Stimulated activated CD4-positive, alpha-beta T cell treated with anti-CD3 and anti-CD28 coated beads, Interleukin-12 subunit alpha, Interleukin-12 subunit beta, amount 100 ng/mL, for 24 hours (primary cell): ENCODE measurements at places on chromosomes 3 and 15.

GRCh38 chr15:30962079-30962478 is 29.3 kb downstream of the MTMR10 start:
- DNase-seq: no peak

DNA sequence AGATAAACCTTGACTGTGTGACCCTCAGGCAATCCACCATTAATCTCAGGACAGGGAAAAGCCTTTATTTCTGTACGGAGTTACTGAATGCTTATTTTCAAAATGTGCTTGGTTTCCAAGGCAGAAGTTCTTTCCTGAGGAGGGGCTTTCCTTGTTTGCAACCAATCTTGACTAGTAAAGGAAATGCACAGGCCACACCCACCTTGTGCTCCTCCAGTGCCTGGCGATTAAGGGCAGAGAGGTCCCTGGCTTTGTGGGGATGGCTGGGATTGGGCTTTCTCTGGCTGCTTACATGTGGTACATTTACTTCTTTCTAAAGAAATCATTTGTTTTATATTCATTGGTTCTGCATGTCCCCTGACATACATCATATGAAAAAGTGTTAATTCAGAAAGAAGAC is 47.8 kb downstream of the ZNF621 start:
- DNase-seq: no peak

DNA sequence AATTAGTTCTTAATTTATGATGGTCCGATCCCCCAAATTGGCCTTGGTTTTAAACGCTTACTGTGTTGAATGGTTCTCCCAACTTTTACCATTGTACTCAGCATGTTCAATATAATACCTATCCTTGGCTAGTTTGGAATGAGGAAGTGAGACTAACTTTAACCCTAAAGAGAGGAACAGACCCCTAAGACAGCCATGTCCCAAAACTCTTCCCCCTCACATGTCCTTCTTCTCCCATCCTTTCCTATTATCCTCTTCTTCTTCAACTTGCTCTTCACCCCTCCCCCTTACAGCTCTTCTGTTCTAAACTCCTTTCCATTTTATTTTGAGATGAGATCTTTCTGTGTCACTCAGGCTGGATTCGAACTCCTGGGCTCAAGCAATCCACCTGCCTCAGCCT is 116.5 kb downstream of the RBMS3 start:
- DNase-seq: no peak

DNA sequence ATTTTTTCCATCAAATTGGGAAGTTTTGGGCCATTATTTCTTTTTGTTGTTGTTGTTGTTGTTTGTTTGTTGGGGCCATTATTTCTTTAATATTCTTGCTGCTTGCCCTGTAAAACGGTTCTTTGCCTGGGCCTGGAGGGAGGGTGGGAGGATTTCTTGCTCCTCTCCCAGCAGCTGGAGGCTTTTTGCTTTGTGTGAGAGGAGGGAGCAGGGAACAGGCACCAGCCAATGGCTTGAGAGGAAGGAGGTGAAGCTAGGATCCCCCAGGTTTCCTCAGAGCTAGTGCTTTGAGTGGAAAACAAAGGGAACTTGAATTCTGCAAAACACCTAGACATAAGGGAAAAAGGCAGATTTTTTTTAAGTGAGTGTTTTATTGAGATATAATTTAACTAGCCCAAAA is 61.2 kb upstream of the DNAJC19 start:
- DNase-seq: no peak

GRCh38 chr3:145429546-145429945 is 731.4 kb downstream of the PLOD2 start:
- no peak for DNase-seq

- DNase-seq: no peak
Observed at GRCh38 chr3:49025005-49025792, 3.3 kb downstream of the NDUFAF3 start.

DNA sequence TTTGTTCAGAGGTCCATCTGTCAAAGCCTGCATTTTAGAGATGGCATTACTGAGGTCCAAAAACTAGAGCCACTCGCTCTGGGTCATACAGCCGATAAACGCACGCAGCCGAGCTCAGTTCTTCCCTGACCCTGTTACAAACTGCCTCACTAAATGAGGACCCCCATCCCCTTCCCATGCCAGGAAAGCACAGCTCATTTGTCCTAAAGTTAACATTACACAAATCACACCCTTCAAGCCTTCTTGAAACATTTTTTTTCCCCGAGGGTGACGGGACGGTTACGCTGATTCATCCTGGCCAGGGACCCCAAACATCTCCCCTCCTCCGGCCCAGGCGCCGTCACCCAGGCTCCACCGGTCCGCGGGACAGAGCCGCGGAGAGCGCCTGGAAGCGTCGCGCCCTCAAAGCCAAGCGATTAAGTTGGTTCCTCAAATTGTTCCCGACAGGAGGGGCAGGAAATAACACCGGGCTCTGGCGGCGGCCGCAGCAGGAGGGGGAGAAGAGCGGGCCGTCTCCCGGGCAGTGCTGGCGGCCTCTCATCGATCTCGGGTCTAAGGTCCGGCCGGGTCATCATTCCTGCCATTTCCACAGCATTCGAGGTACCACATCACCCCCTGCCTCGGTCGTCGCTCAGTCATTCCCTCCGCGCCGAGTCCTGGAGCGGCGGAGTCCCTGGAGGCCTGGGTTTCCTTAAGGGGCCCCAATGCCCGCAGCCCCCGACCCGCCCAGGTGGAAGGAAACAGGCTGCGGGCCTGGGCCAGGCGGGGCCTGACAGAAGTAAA is 619 bp upstream of the CMTM8 start:
- DNase-seq: no peak

- DNase-seq: peak; percentile 93
Observed at GRCh38 chr3:126703512-126704493, at the start of gene CHCHD6. TSS of gene CHCHD6 (plus strand) at chr3:126704240. CDS start at chr3:126704313, 73 bp downstream.

GRCh38 chr15:58243070-58243469 is 104.9 kb downstream of the AQP9 start:
- no peak for DNase-seq

GRCh38 chr3:71271596-71271995 is 311.9 kb downstream of the FOXP1 start:
- DNase-seq: no peak

DNA sequence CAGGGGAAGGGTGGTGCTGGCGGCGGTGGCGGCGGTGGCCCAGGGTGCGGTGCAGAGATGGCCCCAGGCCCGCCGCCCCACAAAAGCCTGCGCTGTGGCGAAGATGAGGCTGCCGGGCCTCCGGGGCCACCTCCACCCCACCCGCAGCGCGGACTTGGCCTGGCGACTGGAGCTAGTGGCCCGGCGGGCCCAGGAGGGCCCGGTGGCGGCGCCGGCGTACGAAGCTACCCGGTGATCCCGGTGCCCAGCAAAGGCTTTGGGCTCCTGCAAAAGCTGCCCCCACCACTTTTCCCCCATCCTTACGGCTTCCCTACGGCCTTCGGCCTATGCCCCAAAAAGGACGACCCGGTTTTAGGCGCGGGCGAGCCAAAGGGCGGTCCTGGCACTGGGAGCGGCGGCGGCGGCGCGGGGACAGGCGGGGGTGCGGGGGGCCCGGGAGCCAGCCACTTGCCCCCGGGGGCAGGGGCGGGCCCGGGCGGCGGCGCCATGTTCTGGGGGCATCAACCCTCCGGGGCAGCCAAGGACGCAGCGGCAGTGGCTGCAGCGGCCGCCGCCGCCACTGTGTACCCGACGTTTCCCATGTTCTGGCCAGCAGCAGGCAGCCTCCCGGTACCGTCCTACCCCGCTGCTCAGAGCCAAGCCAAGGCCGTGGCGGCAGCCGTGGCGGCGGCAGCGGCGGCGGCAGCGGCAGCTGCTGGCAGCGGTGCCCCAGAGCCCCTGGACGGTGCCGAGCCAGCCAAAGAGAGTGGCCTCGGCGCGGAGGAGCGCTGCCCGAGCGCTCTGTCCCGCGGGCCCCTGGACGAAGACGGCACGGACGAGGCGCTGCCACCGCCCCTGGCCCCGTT is 1.6 kb downstream of the SKOR1 start:
- no peak for DNase-seq

DNA sequence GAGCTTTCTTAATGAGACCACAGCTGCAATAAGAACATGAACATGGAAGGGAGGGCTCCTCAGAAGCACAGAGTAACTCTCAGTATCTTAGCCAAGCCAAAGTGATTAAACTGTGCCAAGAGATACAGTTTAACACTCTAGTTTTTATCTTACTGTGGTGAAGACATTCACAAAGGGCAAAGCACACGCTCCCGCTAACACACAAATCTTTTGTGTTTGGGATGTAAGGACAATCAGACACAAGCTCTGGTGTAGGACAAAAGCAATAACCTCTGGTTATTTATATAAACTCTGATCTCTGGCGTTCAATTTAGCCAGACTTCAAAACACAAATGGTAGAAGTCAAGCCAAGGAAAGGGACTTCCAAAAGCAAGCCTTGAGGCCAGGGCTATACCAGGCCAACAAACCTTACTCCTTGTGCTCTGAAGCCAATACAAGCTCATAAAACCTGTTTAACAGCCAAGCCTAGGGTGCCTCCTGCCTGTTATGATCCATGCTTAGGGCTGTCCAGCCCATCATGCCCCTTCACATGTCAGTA is 27.8 kb downstream of the DPH3 start:
- DNase-seq: no peak

- DNase-seq: no peak
Observed at GRCh38 chr3:108073764-108074431, 16.9 kb downstream of the CD47 start.

DNA sequence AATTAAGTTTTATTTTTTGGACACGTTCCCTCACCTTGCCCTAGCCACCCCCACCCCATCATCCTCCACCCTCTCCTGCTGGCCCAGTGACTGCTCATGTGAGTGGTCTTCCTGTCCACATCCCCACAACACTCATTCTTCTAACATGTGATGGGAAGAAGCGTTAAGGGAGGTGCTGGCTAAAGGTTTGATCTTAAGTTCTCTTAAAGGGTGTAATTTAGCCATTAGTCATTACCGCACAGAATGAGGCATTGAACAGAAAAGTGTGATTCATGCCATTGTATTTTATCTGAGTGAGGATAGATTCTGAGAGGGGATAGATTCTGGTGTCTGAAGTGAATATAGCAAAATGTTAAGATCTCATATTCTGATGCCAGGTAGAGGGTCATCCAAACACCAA is 272.9 kb upstream of the TPM1 start:
- no peak for DNase-seq
